ENCODE measurements at places on chromosomes 1 and 21. TPM values are rescaled to one million over a fixed set of nuclear protein-coding genes. Genes with fewer than 3 reads are reported as not detected.

DNA sequence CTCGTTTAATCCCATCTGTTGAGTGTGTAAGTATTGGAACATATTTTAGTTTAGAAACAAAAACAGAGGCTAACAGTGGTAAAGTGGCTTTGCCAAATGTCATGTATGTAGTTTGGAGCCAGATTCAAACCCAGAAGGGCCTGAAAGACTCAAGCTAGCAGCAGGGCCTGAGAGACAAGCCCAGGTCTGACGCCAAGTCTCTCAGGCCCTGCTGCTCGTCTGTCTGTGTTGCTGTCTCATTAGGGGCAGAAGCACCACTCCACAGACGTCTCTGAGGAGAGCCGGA lies 8.3 kb downstream of the CITED4 start:
- peaks cover 5% of the 10 kb centered on the region for H3K4me1 ChIP-seq
- no peak for DNase-seq
- H3K27me3 ChIP-seq, result no peaks in the 10 kb centered on the region
- no peaks in the 10 kb centered on the region for H3K36me3 ChIP-seq
- H3K4me3 ChIP-seq, result no peak overlapping the region

- DNase-seq, result no peak
- H3K27me3 ChIP-seq, result peaks cover 8% of the 10 kb centered on the region
These were observed 130.7 kb downstream of the COQ8A start for GRCh38 chr1:227070638-227071285.

The CD1D gene
- total RNA-seq, result not detected

The FAM72A gene
- total RNA-seq, result 23.6 TPM

DNA sequence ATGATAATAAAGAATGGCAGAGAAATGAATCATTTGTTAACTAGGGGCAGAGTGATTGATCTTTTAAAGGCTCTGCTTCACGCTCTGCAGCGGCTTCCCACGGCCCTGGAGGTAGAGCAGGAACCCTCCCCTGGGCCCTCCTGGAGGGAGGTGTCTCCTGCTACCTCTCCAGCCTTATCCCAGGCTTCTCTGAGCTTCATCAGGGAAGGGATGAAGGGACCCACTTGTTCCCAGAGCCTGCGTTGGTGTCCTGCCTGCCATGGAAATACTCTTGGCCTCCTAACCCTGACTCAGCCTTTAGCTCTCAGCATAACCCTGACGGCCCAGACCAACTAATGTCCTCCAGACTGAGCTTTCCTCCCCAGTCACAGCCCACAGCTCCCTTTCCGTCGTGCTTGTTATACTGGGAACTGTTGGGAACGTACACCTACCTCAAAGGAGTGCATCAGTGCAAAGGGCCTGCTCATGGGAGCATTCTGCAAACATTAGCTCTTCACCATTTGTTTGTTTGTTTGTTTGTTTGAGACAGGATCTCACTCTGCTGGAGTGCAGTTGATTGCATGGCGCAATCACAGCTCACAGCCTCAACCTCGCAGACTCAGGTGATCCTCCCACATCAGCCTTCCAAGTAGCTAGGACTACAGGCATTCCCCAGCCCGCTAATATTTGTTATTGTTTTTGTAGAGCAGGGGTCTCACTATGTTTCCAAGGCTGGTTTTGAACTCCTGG lies 17.4 kb upstream of the HNRNPU start:
- no peak for DNase-seq
- H3K27me3 ChIP-seq, result no peaks in the 10 kb centered on the region
- no peak overlapping the region for H3K27ac ChIP-seq
- H3K36me3 ChIP-seq, result no peaks in the 10 kb centered on the region

DNA sequence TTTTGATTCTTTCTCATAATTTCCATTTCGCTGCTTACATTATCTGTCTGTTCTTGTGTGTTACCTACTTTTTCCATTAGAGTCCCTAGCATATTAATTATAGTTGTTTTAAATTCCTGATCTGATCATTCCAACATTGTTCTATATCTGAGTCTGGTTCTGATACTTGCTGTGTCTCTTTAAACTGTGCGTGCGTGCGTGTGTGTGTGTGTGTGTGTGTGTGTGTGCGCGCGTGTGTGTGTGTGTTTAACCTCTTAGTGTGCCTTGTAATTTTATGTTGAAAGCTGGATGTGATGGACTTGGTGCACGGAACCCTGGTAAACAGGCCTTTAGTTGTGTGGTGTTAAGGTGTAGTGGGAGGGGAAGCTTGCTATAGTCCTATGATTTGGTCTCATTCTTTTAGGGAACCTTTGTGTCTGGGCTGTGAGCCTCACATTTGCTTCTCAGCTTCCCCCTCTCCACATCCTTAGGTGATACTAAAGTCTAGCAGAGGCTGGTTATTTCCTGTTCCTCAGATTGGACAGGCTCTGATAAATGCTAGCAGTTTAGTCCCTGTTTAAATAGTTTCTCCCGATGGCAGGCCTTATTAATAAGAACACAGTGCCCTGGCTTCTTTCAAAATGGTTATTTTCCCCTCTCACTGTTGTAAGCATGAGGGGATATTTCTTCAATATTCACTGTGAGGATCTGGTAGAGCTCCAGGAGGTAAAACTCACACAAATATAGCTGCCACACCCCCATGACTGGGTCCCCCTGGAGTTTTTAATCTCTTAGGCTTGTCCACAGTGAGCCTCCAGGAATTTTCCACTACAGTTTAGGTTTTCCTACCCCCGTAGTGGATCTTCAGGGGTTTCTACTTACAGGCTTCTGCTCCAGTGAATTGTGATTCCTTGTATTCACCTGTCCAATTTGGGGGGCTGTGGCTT lies 118.3 kb downstream of the GALNT2 start:
- no peak overlapping the region for H3K4me3 ChIP-seq
- peaks cover 57% of the 10 kb centered on the region for H3K36me3 ChIP-seq
- DNase-seq, result no peak
- H3K27me3 ChIP-seq, result no peaks in the 10 kb centered on the region

The FRRS1 gene
- 4.2 TPM for total RNA-seq

DNA sequence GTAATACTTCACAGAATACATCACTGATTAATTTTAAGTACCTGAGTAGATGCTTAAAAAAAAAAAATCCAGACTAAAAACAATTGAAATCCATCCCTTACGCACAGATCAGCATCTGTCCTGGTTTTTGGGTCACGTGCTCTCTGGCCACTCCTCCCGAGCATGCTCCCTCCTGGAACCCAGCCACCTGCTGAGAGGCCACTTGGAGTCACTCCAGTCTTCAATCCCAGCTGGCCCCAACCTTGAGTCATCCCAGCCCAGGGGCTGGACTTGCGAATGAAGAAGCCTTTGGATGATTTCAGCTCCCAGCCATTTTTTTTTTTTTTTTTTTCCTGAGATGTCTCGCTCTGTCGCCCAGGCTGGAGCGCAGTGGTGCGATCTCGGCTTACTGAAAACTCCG lies 8.9 kb downstream of the MAP1LC3C start:
- H3K27me3 ChIP-seq, result no peaks in the 10 kb centered on the region
- H3K4me1 ChIP-seq, result no peaks in the 10 kb centered on the region
- H3K4me3 ChIP-seq, result no peak overlapping the region
- no peak overlapping the region for H3K27ac ChIP-seq
- no peak for DNase-seq

GRCh38 chr1:184870319-184870718 lies 104.0 kb downstream of the NIBAN1 start:
- no peaks in the 10 kb centered on the region for H3K36me3 ChIP-seq
- no peak overlapping the region for H3K4me3 ChIP-seq

GRCh38 chr1:181525104-181525721 lies 41.9 kb downstream of the CACNA1E start:
- no peaks in the 10 kb centered on the region for H3K36me3 ChIP-seq
- no peaks in the 10 kb centered on the region for H3K4me1 ChIP-seq
- no peak for DNase-seq
- H3K27me3 ChIP-seq, result peaks cover 9% of the 10 kb centered on the region
- H3K4me3 ChIP-seq, result no peak overlapping the region

- no peaks in the 10 kb centered on the region for H3K4me1 ChIP-seq
- H3K27ac ChIP-seq, result no peak overlapping the region
- H3K27me3 ChIP-seq, result no peaks in the 10 kb centered on the region
- peaks cover 4% of the 10 kb centered on the region for H3K36me3 ChIP-seq
These were observed 633.5 kb downstream of the KIF26B start for GRCh38 chr1:245788269-245788668.

- peaks cover 9% of the 10 kb centered on the region for H3K4me1 ChIP-seq
- no peak for DNase-seq
- H3K27me3 ChIP-seq, result peaks cover 6% of the 10 kb centered on the region
These were observed 54.3 kb upstream of the DESI2 start for GRCh38 chr1:244598611-244599010.

- no peaks in the 10 kb centered on the region for H3K36me3 ChIP-seq
- no peak for DNase-seq
- H3K4me3 ChIP-seq, result no peak overlapping the region
- H3K4me1 ChIP-seq, result no peaks in the 10 kb centered on the region
These were observed 268.8 kb downstream of the KCTD3 start for GRCh38 chr1:215835951-215836350.

The PRAMEF2 gene
- total RNA-seq, result not detected

- H3K27me3 ChIP-seq, result no peaks in the 10 kb centered on the region
- H3K27ac ChIP-seq, result no peak overlapping the region
- no peak overlapping the region for H3K4me3 ChIP-seq
- peaks cover 6% of the 10 kb centered on the region for H3K36me3 ChIP-seq
- no peak for DNase-seq
- peaks cover 8% of the 10 kb centered on the region for H3K4me1 ChIP-seq
These were observed 34.3 kb upstream of the MTF1 start for GRCh38 chr1:37893673-37894072.

The KHDC4 gene
- 54.7 TPM for total RNA-seq

The LHX8 gene
- not detected for total RNA-seq

GRCh38 chr1:84427250-84428188 lies 29.2 kb downstream of the DNASE2B start:
- H3K4me3 ChIP-seq, result no peak overlapping the region
- H3K4me1 ChIP-seq, result no peaks in the 10 kb centered on the region
- peaks cover 3% of the 10 kb centered on the region for H3K36me3 ChIP-seq

The FCGR3B gene
- not detected for total RNA-seq

- peak overlapping the region; percentile 69 for H3K4me3 ChIP-seq
- peaks cover 14% of the 10 kb centered on the region for H3K4me1 ChIP-seq
- peak overlapping the region; percentile 42 for H3K27ac ChIP-seq
- DNase-seq, result peak; percentile 89
- H3K27me3 ChIP-seq, result peaks cover 21% of the 10 kb centered on the region
These were observed 5.5 kb upstream of the PRKCZ start for GRCh38 chr1:2044510-2045319.

- no peak overlapping the region for H3K4me3 ChIP-seq
- no peaks in the 10 kb centered on the region for H3K27me3 ChIP-seq
- no peak for DNase-seq
These were observed 28.0 kb downstream of the RRP1 start for GRCh38 chr21:43817157-43818086.

DNA sequence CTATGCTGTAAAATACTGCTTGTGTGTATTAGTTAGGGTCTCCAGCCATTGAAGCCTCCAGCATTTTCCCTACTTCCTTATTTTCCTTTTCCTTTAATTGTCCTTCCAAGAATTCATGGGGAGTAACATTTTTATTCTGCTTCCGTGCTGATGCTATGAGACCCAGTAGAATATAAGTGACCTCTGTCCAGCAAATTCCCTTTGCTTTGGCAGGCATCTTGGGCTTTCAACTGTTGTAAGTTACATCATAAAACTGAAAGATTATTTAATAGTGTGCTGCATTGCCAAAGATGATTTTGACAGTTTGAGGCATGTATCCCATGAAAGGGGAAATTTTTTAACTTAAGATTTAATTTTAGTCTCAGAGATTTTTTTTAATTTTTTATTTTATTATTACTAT lies 48.1 kb upstream of the B3GALT2 start:
- H3K4me3 ChIP-seq, result no peak overlapping the region
- peaks cover 40% of the 10 kb centered on the region for H3K36me3 ChIP-seq
- H3K27me3 ChIP-seq, result no peaks in the 10 kb centered on the region

The SLAMF6 gene
- 46.8 TPM for total RNA-seq

DNA sequence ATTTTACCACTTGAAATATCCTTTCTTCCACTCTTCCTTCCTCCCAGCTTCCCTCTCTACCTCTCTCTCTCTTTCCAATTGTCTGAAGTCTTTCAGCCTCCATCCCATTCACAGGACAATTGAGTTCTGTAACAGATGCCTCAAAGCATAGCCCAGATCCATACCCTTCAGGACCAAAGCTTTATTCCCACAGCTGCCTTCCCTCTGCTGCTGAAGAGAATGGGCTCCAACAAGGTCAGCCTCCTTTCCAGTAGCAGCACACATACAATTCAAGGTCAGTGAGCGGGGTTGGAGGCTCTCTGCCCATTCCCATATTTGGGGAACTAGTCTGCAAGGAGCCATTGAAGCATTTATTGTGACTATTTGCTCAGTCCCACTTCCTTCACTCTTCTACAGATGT lies 179.9 kb downstream of the DPYD start:
- H3K27me3 ChIP-seq, result no peaks in the 10 kb centered on the region
- peaks cover 2% of the 10 kb centered on the region for H3K4me1 ChIP-seq
- H3K36me3 ChIP-seq, result peaks cover 5% of the 10 kb centered on the region
- no peak for DNase-seq

DNA sequence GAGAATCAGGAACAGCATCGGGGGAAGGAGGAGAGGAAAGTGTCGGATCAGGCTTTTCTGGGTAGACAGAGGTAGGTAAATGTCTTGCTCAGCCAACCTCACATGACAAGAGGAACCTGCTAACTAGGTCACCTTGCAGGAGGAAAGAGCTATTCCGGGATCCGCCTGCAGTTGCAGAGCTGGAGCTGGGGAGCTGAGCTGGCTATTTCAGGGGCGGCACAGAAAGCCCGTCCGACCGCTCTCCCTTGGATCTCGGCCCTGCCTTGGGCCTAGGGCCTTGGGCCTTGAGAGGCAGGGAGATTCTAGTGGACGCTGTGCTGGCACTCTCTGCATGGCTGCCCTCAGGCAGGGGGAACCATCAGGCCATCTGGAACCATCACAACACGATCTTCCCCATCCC lies 56.5 kb upstream of the CTPS1 start:
- DNase-seq, result no peak
- peaks cover 1% of the 10 kb centered on the region for H3K4me1 ChIP-seq
- H3K36me3 ChIP-seq, result no peaks in the 10 kb centered on the region
- no peak overlapping the region for H3K27ac ChIP-seq
- H3K4me3 ChIP-seq, result no peak overlapping the region
- H3K27me3 ChIP-seq, result peaks cover 5% of the 10 kb centered on the region

DNA sequence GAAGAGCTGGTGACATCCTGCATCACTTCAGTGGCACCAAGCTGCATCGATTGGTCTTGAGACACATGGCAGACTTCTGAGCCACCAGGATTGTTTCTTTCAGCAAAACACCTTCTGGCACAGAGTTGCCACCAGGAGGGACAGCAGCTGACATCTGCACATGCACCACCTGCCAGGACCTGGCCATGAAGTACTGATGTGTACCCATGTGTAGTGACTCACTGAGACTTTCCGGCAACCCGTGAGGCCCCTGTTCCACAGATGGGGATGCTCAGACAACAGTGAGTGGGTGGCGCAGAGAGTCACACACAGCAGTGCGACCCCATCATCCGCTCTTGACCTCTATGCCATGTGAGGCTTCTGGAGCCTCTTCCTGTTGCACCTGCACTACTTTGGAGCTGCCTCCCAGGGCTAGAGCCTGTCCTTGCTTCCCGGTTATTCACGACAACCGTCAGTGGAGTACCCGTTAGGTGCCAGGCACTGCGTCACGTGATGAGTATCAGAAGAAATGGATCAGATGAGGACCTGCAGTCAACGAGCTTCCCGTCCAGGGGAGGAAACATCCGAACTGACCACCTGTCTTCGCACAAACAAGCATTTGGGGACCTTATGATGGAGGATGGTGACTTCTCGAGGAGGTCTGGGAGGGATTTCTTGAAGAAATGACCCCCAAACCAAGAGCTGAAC lies 80.5 kb upstream of the VAMP3 start:
- no peak overlapping the region for H3K27ac ChIP-seq
- H3K27me3 ChIP-seq, result peaks cover 20% of the 10 kb centered on the region
- no peaks in the 10 kb centered on the region for H3K4me1 ChIP-seq
- H3K36me3 ChIP-seq, result peaks cover 3% of the 10 kb centered on the region
- DNase-seq, result no peak

The CCDC190 gene
- total RNA-seq, result not detected

GRCh38 chr1:58158506-58159433 lies 387.8 kb downstream of the OMA1 start:
- DNase-seq, result no peak
- H3K4me1 ChIP-seq, result no peaks in the 10 kb centered on the region
- peaks cover 3% of the 10 kb centered on the region for H3K27me3 ChIP-seq
